ENCODE measurements at places on chromosomes 16 and 17.

- peak; percentile 97 for DNase-seq
Measured at GRCh38 chr17:62778990-62779681, 29.0 kb downstream of the MARCHF10 start.

GRCh38 chr17:36532435-36532975, 2.2 kb downstream of the MYO19 start:
- no peak for DNase-seq

GRCh38 chr17:79558091-79558900, 52.6 kb downstream of the RBFOX3 start:
- DNase-seq = no peak

- DNase-seq = no peak
Measured at GRCh38 chr17:82889496-82890338, 49.9 kb upstream of the ZNF750 start.

DNA sequence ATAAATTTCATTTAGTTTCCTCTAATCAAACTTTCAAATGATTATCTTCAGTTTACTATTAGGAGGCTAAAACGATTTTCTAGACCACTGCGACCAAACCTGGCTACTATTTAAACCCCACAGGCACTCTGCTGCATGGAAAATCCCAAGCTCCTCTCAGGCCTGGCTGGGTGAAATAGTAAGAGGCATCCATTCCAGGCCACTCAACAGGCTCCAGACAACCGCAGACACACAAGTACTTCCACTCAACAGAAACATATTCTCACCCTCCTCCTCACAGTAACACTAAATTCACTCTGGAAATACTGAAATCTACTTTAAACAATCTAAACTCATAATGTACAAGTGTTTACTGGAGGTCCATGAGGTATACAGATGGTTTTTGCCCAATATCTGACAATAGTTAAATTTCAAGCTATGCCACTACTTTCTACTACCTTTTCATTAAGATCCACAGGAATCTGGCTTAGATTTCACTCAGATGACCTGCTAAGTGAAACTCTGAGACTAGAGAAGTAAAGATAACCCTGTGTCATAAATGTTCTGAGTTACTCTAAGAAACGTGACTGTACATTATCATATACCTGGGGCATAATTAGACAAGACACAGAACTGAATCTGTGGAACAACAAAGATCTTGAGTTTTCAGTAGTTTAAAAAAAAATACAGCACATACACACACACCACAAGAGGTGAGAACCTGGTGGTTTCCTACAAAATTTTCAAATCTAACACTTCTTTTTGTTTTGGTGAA, 10.4 kb downstream of the VPS53 start:
- no peak for DNase-seq

- DNase-seq = no peak
Measured at GRCh38 chr17:79117905-79118487, 43.4 kb downstream of the ENGASE start.

DNA sequence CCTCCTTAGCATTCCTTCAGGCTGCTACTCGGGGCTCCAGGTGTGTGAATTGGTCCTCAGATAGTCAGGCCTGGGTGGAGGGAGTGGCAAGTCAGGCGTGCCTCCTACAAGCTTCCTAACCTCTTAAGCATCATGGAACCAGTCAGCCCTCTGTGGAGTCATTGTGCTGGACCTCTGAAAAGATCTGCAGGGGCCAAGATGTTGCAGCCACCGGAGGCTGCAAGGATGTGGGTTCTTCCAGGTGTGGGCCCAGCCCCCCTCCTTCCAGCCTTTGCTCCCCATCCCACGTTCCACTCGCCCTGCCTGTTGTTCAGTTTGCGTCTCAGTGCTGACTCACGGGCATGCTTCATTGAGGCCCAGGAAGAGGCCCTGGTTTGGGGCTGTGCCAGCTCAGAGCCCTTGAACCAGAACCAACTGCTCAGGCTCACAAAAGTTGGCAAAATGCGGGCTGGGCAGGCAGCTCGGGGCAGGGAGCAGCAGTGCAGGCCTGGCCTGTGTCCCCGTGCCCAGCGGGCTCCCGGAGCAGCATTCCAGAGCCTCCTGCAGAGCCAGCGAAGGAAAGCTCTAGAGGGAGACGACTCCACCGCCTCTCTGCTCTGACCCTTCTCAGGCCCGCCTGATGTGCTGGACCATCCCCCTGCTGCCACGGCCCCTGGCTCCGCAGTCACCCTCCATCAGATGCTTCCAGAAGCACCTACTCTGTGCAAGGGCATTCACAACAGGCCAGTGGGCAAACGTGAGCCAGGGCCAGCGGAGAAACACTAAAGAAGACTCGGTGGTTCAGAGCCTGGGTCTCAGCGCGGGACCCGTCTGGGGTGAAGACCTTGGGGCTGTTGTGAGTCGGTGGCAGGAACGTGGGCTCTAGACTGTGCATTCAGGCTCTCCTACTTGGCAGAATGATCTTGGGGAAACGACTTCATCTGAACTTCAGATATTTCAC, 7.5 kb downstream of the LDHD start:
- peak; percentile 88 for DNase-seq

GRCh38 chr16:19733551-19733950, 15.5 kb downstream of the IQCK start:
- no peak for DNase-seq

DNA sequence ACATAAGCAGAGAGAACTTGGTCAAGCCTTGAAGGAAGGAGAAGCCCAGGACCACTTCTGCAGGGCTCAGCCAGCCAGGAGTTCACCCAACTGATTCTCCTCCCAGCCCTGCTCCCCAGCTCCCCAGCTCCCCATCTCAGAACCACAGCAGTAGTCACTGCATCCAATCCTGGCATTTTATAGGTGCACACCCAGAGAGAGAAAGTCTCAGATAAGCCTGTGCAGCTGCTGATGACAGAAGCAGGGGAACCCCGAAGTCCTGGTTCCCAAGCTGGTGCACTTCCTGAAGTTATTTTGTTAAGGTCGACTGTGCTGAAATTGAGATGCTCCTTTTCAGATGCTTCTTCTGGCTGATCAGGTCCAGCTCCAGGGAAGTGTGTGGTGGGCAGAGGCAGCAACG, 6.6 kb downstream of the RNF112 start:
- DNase-seq = no peak

GRCh38 chr16:70715055-70715858, 29.4 kb upstream of the MTSS2 start:
- DNase-seq = peak; percentile 93

- peak; percentile 80 for DNase-seq
Measured at GRCh38 chr17:72393553-72393952, 272.7 kb downstream of the SOX9 start.

DNA sequence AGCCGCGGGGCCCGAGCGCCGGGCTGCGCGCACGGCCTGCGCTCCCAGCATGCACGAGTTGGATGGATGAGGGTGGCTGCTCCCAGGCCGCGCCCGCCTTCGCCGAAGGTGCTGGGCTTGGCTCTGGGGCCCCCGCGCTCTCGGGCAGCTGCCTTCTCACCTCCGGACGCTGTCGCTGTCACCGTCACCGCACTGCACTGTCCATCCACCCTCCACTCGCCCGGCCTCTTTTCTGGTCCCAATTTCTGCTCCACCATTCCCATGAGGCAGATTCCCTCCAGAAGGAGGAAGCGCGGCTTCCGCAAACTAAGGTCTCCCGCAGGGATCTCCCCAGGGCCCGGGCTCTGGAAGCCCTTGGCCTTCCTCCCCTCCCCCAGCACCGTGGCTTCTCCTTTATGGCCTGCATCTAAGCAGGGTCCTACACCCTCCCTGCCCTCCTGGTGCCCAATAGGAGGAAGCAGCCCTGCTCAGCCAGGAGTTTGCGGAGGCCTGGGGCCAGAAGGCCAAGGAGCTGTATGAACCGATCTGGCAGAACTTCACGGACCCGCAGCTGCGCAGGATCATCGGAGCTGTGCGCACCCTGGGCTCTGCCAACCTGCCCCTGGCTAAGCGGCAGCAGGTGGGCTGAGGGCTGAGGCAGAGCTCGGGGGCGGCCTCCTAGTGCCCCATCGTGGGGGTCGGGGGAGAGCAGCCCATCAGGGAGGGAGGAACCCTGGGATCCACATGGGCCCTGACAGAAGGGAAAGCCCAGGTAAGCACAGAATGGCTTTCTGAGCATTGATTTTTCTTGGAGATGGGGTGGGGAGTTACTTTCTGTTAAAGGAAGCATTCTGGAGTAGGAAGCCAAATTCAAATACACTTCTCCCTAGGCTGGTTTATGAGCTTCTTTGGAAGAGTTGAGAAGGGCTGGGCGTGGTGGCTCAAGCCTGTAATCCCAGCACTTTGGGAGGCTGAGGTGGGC, 899 bp downstream of the ACE start:
- no peak for DNase-seq

- no peak for DNase-seq
Measured at GRCh38 chr17:81125573-81126081, 39.7 kb upstream of the PVALEF start.

Measured in fibroblast of skin of abdomen (primary cell).